ENCODE measurements at places on chromosomes 3 and 15.

DNA sequence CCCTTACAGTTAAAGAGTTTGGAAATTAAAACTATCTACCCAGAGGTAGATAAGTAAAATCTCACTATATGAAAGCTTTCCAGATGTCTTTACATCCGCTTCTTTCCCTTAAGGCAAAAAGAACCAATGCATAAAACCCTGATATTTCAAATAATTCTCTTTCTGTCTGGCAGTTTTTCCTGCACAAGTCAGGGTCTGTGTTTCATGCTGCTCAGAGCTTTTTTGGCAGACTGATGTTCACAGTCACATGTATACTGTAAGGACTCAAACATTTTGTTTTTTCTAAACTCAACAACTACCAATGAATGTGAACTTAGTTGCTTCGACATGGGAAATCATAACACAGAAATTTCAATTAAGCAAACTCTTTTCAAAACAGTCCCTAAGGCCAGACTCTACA, 988.4 kb downstream of the EPHA3 start:
- no peak for DNase-seq

- peak; percentile 19 for DNase-seq
Observed at GRCh38 chr3:41608347-41608746, 353.6 kb downstream of the ULK4 start.

DNA sequence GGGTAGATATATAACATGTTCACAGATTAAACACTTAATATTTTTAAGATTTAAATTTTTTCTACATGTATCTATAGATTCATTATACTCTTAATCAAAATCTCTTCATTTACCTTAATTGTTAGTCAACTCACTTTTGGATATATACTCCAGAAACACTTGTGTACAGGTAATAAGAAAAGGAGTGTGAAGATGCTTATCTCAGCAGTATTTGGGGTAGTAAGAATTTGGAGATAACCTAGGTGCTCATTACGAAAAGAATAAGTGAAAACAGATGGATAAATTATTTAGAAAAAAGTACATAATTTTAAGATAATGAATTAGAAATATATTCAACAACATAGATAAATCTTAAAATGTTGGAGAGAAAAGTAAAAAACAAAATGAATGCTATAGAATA, 226.5 kb upstream of the PLSCR5 start:
- DNase-seq = no peak

DNA sequence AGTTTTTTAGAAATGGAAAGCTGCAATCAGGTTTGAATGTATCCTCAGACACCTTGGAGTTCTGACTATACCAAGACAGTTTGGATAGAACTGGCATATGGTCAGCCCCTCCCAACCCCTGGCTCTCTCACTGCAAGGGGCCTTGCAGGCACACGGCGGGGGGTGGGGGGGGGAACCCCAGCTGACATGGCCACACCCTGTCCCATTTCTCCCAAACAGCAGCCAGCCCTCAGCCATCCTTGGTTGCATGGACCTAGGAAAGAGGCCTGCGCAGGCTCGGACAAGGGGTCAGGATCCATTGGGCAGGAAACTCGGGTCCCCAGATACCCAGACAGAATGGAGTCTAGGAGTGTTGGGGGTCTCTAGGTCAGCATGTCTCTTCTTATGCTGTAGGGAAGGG, 14.5 kb downstream of the CAND2 start:
- no peak for DNase-seq

DNA sequence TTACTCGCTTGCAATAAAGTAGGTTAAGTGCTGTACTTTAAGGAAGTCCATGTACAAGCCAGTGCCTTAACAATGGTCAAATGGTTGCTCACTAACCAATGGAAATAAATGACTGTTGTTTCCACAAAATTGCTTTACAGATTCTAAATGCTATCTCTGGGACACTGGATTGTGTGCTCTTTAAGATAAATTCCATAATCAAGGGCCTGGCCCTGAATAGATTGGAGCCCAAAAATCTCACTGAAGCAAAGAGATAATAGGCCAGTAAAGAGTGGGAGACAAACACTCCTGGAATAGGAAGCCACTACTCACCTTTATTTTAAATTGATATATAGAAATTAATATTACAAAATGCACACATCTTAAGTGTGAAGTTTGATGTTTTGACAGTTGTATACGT, 62.4 kb upstream of the GOLGA6B start:
- no peak for DNase-seq

DNA sequence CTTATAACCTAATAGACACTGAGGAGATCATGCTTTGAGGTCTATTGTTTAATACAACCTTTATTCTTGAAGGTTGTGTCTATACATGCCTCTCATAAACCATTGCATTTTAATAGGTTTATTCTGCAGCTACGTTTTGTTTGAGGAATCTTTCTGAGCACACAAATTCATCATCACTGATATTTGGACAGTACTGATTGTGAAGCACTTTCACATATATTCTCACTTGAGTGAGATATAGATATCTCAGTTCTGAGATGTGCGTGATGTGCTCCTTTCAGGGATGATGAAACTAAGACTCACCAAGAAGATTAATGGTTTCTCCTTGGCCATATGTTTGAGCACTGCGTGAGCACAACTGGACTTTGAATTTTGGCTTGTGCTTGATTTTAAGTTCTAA, 374.4 kb downstream of the LPP start:
- no peak for DNase-seq

Data from suppressor macrophage treated with lipopolysaccharide for 1 hour (primary cell).